ENCODE measurements at places on chromosomes 5 and 9.
A peak's percentile ranks its signal among the peaks of the same experiment; 100 is the strongest.

DNA sequence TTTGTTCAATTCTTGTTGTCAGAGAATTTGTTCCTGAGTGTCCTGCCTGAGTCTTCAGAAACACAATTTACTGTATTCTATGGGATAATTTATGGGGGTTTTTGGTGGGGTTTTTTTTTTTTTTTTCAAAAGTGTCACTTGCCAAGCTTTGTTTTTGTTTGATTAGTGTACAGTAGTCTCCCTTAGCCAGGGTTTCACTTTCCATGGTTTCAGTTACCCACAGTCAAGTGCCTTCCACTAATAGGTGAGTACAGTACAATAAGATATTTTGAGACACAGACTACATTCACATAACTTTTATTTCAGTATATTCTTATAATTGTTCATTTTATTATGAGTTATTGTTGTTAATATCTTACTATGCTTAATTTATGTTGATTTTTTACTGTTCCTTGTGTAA, 25.0 kb upstream of the AUH start:
- DNase-seq: no peak

- no peak for DNase-seq
Observed at GRCh38 chr9:122200960-122201595, 27.7 kb downstream of the LHX6 start.

- peak; percentile 24 for DNase-seq
Observed at GRCh38 chr9:38318759-38319495, 73.6 kb upstream of the ALDH1B1 start.

GRCh38 chr9:119052339-119053030, 316.8 kb downstream of the BRINP1 start:
- DNase-seq: no peak

DNA sequence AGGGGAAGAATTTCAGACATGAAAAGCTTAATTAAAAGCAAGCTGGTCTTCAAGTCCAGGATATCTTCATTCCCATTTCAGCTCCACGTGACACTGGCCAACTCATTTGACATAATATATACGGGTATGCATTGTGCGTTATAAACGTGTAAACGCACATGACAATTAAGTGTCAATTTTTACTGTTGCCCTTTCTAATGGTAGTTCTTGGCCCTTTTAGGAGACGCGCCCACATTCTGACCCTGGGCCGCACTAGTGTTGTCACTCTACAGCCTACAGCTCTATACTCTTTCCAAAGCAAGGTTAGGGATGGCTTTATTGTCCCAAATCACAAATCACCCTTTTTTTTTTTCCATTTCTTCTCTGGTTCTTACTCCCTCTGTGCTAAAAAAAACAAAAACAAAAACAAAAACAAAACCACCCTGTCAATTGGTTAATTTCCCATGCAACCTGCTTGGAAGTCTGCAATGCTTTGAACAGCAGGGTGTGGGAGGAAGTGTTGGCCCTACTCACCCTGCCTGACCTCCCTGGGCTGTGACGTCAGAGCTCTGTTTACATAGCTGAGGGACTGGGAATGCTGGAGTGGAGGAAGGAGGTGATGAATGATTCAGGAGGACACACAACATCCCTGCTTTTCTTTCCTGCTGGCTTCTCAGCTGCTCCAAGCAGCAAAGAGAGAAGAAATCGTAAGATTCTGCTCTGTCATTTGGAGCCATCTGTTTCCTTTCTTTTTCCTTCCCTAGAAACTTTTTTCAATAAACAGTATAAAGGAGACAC, 19.3 kb downstream of the RFK start:
- no peak for DNase-seq

- no peak for DNase-seq
Observed at GRCh38 chr9:13113751-13114150, 165.7 kb downstream of the MPDZ start.

DNA sequence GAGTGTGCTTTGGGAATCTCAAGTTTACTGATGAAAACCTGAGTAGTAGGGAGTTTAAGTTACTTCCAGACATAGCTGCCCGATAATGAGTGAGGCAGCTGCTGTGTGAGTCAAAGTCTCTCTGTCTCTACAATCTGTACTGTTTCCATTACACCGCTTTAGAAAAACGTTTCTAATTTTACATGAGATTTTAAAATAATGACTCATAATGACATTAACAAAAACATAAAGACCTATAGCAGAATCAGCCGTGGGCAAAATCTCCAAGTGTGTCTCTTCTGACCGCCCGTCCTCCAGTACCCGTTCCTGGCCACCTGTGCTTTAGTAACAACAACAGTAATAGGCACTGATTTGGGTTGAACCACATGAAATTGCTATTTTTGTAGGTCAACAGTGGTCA, 69.6 kb upstream of the PRRC1 start:
- no peak for DNase-seq

GRCh38 chr9:135127718-135128670, 40.5 kb downstream of the OLFM1 start:
- no peak for DNase-seq

DNA sequence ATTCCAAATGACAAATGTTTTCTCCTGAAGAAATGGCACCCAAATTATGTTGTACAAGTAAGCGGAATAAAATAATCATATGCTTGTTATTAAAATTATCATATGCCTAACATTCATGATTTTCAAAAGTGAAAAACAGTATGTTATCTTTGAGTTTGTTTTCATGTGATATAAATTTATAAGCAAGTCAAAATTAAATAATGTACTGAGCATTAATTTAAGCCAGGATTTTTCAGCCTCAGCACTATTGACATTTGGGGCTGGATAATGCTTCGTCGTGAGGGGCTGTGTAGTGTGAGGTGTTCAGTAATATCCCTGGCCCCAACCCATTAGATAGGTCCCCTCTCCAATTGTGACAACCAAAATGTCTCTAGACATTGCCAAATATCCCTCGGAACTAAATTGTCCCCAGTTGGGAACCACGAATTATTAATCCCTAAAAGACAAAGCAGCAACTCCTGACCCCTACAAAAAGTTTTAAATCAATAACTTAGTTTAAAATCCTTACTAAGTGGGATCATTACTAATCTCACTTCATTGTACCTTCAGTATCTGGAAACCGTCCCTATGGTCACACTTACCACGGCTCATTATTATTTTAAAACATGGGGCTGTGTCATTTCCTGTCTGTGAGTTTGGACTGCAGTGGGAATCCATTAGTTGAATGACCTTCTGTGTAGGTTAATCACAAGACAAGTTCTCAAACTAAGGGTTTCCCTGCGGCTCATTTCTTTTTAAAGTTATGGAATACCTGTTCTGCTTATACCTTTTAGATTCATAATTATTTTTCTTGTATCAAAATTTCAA, 1.3 kb upstream of the NNT start:
- DNase-seq: no peak
